ENCODE measurements at places on chromosomes 11 and 22. TPM values are rescaled to one million over a fixed set of nuclear protein-coding genes. Genes with fewer than 3 reads are reported as not detected.
A peak's percentile ranks its signal among the peaks of the same experiment; 100 is the strongest.

TEX12 gene
- 0.40 TPM for total RNA-seq

FAM181B gene
- 1.2 TPM for total RNA-seq

OR51E2 gene
- under 0.01 TPM for total RNA-seq

DNA sequence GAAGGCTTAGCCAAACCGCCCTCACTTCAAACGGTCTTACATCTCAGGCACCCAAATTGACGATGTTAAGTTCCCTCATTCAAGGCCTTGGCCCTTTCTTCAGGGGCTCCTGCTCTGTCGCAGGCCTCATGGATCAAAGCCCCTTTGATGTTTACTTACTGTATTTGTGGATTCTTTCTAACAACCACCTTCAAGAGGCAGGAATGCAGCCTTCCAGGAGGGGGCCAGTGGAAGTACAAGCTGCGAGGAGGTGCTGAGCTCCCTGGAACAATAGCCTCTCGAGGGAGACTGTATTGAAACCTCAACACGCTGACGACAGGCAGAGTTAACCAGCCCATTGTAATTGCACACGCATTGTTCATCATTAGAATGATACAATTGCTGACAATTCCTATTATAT is 209.1 kb downstream of the ST3GAL4 start:
- no peak overlapping the region for H3K27ac ChIP-seq
- H3K27me3 ChIP-seq: no peaks in the 10 kb centered on the region
- DNase-seq: no peak
- no peak overlapping the region for H3K4me3 ChIP-seq

- peaks cover 96% of the 10 kb centered on the region for H3K4me1 ChIP-seq
- DNase-seq: no peak
- peaks cover 8% of the 10 kb centered on the region for H3K36me3 ChIP-seq
- peak overlapping the region; percentile 82 for H3K27ac ChIP-seq
- peak overlapping the region; percentile 8 for H3K4me3 ChIP-seq
Measured at GRCh38 chr22:27880778-27881394, 38.2 kb downstream of the PITPNB start.

GRCh38 chr22:48099251-48099650 is 1336.8 kb downstream of the TBC1D22A start:
- no peak overlapping the region for H3K27ac ChIP-seq
- no peaks in the 10 kb centered on the region for H3K27me3 ChIP-seq
- H3K4me1 ChIP-seq: no peaks in the 10 kb centered on the region
- H3K4me3 ChIP-seq: no peak overlapping the region
- no peaks in the 10 kb centered on the region for H3K36me3 ChIP-seq

DNA sequence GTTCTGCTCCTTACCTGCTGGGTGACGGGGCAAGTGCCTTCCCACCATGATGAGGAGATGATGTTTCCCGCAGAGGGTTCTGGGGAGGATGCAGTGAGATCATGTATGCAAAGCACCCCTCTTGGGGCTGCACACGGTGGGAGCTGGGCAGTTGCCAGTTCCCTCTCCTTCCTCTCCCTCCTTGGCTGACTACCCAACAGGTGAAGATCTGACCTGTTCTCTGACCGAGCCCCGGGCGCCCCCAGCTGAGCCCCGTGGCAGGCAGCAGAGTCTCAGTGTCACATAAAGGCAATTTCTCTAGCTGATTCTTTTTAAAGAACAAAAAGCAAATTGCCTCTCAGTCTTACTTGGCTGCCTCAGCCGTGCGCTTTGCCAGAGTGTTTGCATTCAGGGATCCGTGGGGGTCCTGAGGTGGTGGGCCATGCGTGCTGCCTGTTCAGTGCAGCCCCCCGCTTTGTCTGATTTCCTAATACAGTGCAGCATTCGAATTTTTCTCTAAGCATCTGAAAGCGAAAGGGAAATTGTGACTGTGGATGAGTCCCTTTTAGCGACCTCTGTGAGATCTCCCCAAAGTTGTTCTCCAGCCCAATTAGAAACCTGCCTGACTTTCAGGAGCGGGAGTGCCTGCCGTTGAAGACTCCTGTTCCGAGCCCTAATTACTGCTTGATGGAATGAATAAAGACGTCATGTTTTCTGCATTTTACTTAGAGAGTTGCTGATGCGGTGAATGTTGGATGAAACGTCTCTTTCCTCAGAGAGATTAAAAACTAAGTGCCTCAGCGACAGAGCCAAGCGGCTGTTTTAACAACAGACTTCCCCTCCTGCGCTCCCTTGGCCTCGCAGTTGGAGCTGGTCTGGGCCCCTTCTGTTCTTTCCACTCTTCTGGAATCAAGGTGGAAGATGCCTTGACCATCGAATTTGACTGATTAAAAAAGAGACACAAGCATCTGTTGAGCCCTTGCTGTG is 86.0 kb downstream of the GRIK4 start:
- DNase-seq: no peak
- peaks cover 3% of the 10 kb centered on the region for H3K27me3 ChIP-seq
- H3K4me1 ChIP-seq: no peaks in the 10 kb centered on the region
- no peak overlapping the region for H3K27ac ChIP-seq
- no peaks in the 10 kb centered on the region for H3K36me3 ChIP-seq
- no peak overlapping the region for H3K4me3 ChIP-seq

DNA sequence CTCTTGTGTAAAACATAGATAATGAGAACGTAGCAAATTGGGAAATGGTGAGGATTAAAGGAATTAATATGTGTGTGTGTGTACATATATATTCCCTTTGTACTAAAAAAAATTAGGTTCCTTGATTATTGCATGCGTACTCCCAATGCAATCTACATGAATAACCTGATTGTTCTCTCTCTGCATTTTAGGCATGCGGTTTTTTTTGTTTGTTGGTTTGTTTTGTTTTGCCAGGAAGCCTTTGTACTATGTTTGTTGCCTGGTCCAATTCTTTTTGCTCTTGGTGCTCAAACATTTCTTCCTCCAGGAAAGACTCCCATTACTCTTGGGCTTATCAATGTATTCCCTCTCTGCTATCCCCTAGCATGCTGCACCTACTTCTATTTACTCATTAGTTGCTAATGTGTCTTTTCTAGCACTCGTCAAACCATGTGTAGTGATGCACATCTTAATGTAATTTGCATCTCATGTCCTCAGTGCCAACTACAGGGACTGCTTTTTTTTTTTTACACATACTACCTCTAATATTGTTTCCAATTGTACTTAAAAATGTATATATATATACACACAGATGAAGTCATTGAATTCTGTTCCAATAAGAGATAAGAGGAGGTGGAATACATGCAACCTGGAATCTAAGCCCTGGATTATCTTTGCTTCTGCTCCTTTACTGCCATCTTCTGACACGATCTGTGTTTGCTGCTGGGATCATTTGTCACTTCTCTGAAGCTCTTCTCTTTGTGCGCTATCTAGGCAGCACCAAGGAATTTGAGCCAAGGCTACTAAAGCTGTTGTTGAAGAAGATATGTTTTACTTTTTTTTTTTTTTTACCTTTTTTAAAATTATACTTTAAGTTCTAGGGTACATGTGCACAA is 197.2 kb upstream of the ANO3 start:
- no peak for DNase-seq
- H3K27ac ChIP-seq: no peak overlapping the region
- no peaks in the 10 kb centered on the region for H3K27me3 ChIP-seq
- H3K4me3 ChIP-seq: no peak overlapping the region

DNA sequence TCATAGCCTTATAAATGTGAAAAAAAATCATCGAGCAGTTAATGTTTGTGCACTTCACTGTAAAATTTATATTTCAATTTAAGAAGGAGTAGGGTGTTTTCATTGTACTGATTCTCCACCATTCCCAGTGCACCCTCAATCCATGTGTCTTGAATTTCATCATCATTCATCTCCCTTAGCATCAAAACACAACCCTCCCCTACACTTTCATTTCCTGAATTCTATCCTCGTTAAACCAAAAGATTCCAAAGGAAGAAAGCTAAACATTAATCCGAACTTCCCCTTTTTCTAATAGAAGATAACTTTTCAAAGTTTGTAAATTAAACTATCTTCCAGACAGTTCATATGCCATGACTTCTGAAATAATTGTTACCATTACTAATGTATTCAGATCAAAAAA is 34.1 kb upstream of the OR8B8 start:
- H3K27ac ChIP-seq: no peak overlapping the region
- DNase-seq: no peak
- H3K27me3 ChIP-seq: no peaks in the 10 kb centered on the region
- H3K36me3 ChIP-seq: no peaks in the 10 kb centered on the region
- no peaks in the 10 kb centered on the region for H3K4me1 ChIP-seq
- no peak overlapping the region for H3K4me3 ChIP-seq

Measured in esophagus muscularis mucosa (tissue), 4 donors.